ENCODE measurements at places on chromosomes 13 and 19. TPM values are rescaled to one million over a fixed set of nuclear protein-coding genes. Genes with fewer than 3 reads are reported as not detected.

ZNF284 gene
- total RNA-seq: 1.6 TPM

DNA sequence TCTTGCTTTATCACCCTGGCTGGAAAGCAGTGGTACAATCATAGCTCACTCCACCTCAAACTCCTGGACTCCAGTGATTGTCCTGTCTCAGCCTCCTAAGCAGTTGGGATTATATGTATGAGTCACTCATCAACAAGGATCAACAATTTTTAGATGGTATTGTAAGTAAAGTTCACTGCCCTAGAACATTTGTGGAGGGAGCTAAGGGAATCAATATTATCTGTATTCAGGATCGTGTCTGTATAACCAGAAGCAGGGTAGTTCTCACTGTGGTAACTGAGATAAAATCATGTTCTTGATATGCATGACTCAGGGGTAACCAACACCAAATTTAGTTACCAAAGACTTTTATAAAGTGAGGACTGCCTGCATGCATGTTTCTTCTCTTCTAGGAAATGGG lies 27.0 kb downstream of the ZMYM5 start:
- H3K4me1 ChIP-seq: peaks cover 13% of the 10 kb centered on the region
- H3K27ac ChIP-seq: peak overlapping the region; percentile 42
- H3K4me3 ChIP-seq: no peak overlapping the region
- peaks cover 65% of the 10 kb centered on the region for H3K36me3 ChIP-seq
- H3K27me3 ChIP-seq: no peaks in the 10 kb centered on the region

DNA sequence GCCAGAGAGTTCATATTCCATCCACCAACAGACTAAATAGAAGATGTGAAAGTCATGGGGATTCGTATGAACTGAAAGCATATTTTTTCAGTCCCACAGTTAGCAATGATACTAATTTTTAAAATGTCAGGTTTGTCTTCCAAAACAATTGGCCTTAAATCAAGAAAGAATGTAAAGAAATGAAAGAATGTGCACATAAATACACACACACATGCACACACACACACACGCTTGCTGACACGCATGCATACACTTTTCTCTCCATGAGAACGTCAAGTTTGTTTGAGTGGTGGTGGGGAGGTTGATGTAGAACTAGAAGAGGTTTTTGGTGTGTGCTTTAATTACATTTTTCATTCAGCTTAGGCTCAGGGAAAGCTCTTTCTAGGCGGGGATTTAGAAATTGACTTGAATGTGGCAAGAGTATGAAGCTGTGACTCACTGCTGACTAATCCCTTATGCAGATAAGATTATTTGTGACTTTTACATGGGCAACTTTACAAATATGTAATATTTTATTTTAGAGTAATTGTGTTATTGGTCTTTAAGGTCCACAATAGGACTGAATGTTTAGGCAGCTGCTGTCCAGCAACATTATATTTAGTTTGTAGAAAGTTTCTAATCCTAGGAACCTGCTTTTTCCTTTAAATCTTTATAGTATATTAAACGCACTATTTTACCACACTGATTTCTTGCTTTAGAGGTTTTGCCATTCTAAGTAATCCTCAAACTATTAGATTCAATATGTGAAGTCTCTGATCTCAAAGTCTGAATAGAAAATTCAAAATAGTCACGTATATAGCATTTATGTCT lies 18.8 kb downstream of the FLT1 start:
- H3K36me3 ChIP-seq: no peaks in the 10 kb centered on the region
- no peak for DNase-seq
- no peak overlapping the region for H3K4me3 ChIP-seq
- peaks cover 14% of the 10 kb centered on the region for H3K27me3 ChIP-seq
- H3K27ac ChIP-seq: no peak overlapping the region

DNA sequence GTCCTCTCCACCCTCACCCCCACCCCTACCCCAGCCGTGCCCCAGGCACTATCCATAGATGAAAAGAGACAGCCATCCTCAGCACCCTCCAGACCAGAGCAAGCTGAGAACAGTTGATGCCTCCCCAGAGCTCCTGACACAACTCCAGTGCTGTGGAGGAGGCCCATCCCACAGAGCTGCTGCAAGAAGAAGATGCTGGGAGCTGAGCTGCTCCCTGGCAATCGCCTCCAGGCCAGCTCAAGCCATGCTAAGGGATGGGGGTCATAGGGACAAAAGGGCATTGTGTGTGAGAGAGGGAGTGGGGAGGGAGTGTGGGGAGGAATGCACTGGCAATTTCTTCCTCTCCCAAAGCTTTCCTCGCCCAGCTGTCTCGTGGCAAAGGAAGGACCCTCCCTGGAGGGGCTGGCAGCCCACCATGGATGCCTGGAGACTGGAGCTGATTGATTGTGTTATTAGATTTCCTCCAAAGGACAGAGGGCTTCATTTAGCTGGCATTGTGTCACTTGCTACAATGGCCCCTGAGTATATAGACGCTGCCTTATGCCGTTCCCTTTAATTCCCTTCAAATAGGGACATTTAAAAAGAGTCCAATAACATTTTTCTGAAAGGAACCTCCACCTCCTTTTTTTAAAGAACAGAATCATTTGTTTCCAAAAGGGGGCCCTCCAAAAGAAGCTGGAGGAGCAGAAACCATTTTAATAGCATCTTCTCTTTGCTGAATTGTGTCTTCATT lies 476.4 kb downstream of the FOXO1 start:
- H3K27ac ChIP-seq: peak overlapping the region; percentile 96
- no peak overlapping the region for H3K4me3 ChIP-seq
- no peaks in the 10 kb centered on the region for H3K36me3 ChIP-seq
- DNase-seq: no peak

- H3K4me3 ChIP-seq: no peak overlapping the region
- H3K4me1 ChIP-seq: no peaks in the 10 kb centered on the region
- DNase-seq: no peak
- H3K27ac ChIP-seq: no peak overlapping the region
These were observed 43.6 kb downstream of the ANKRD27 start for GRCh38 chr19:32631381-32631780.

Data from activated CD4-positive, alpha-beta memory T cell treated with anti-CD3 and anti-CD28 coated beads, Interleukin-2, amount 10 ng/mL, durations not matched to agents 7 days and 5 days (primary cell).